HEK293T (cell line): ENCODE measurements at places on chromosomes 7 and 10.

- DNase-seq = no peak
These were observed 57.5 kb upstream of the CHST15 start for GRCh38 chr10:124150807-124151417.

DNA sequence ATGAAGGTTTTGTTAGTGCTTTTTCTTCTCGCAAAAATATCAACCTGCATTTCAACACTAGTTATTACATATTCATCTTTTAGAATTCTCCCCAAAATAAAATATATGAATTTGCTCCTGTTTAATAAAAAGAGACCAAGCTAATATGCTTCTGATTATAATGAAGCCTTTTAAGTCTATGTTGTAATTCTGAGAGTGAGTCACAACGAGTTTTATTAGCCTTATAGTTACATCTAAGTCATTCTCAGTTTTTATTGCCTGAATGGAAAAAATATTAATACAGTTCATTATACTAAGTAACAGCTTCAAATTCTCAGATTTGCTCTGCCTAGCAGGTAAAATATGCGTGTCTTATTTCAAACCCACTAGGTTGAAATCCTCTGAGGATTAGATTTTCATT, 152.4 kb upstream of the CELF2 start:
- DNase-seq = no peak

DNA sequence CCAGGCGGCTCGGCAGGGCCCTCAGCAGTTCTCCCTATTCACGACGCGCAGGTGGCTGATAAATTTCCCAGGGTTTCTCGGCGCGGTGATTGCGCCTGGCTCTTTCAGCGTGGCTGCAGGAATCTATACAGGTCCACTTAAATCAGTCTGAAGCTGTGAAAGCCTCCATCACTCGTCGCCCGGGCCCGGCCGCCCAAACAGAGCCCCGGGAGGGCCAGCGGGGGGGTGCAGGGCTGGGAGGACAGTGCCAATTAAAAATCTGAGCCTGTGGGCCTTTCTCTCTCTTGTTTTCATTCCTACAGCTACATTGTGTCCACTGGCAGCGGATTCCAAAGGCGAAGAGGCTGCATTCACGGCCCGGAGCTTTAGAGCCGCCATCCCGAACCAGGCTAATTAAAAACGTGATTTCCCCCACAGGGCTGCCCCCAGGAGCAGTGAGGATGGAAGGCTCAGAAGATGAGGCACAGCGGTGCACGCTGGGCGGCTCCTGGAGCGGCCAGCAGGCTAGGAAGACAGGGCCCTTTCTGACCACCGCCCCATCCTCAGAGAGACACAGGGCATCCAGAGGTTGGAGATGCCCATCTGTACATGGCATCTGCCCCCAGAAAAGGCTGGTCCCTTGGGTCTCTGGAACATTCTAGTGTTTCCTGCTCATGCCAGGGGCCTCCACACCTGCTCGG, 100.7 kb downstream of the FAM53B start:
- DNase-seq = no peak

DNA sequence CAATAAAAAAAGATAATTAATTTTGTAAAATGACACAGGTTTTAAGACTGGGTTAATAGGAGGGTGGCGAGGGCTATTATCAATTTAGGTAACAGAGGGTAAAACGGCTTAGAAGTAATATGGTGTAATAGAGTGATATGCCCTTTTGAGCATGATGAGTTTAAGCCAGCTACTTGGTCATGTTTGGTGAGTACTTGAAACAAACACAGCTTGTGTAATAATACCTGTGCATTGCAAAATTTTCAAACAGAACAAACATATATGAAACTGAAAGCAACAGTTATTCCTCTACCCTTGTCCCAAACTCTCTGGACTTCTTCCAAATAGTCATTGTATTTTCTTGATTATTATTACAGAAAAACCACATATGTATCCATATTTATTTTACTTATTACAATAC, 241.7 kb downstream of the MAGI2 start:
- no peak for DNase-seq

- DNase-seq = no peak
These were observed 81.8 kb downstream of the SEMA3A start for GRCh38 chr7:84112771-84113170.

DNA sequence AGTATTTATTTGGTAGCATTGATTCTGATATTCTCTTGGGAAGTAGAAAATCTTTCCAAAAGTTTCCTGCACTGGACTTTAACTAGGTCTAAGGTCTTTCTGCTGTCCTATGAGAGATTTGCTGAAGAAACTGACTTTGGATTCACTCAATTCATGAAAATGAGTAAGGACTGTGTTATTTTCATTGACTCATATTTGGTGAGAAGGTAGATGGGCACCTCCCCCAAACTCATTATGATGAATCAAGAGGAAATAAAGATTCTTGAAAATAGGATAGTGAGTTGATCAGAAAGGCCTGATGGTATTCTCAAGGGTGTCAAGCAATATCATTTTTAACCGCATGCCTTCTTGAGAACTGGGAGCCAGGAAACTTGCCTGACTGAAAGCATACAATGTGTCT, 110.3 kb downstream of the RNF133 start:
- no peak for DNase-seq

DNA sequence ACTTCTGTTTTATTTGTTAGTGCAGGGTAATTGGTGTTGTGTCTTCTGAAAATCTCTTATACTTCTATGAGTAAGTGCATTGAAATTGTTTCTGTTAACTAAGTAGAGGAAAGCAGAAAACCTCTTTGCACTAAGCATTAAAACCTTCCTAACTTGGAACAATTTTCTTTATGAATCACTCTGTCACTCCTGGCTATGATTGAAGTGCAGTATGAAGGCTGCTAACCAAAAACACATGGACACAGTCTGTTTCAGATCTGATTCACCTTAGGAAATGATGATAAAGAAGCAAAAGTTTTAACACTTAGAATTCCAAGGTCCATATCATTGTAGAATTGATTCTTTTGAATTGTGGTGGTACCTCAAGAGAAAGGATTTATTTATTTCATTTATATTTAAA, 41.9 kb downstream of the MET start:
- no peak for DNase-seq

DNA sequence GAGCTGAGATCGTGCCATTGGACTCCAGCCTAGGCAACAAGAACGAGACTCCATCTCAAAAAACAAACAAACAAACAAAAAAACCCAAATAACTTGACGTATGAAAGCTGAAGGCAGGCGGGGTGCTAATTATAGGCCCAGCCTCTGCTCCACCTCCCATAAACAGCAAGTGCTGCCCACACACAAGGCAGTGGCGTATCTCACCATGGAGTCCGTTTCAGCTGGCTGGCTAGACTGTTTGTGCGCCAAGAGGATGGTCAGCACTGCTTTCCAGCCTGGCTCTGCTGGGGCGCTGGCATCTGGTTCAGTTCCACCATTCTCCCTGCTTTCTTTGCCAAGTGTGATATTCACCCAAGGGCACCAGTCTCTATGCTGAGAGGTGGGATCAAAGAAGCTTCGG, 29.1 kb downstream of the ZC3HC1 start:
- no peak for DNase-seq

DNA sequence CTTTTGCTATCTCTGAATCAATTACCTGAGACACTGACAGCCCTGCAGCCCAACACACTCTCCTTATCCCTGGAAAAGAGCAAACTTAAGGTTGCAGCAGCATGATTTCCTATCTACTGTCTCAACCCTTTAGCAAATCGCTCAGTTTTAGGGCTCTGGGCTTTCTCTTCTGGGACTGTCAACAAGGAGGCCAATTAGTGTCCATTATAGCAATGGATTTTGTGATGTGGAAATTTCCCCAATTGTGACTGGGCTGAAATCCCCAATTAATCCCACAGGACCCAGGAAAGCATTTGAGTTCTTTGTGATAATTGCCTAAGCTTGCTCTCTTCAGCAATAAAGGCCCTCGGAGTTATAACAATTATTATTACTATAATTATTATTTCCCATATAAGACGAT, 197.0 kb downstream of the ZNF438 start:
- DNase-seq = no peak

DNA sequence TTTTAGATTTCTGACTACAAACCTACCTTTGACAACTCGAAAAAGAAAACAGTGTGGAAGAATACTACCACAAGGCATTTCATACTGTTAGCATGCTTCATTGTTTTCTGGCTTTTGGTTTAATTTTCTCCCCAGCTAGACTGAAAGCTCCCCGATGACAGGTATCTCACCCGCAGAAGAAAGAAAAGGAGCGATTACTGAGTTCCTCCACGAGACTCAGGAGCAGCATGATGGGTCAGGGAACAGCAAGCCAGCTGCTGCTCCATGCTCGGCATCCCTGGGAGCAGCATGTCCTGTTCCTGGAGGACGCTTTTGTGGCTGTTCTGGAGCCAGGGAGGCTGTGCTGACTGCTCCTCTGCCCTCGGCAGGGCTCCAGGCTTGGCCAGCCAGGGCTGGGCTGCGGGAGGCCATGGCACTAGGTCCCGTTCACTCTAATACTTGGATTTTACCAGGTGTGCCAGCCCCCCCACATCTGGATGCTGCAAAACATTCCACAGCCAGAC, 133.4 kb downstream of the PRKAG2 start:
- no peak for DNase-seq

DNA sequence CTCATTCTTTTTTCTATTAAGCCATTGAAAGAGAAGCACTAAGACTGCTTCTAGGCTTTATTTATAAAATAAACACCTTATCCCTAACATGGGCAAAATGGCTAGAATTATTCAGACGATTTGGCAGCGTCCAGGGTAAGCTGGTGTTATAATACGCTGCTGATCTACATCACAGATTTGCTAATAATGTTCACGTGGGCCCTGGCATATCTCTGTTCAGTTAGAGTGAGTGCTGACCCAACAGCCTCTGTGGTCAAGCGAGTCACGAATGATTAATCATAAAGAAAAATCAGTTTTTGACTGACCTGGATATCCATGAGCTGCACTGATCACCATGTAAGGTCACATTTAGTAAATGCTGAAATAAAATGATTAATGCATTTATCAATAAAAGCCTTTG, 28.4 kb upstream of the CBLL1 start:
- no peak for DNase-seq

GRCh38 chr7:98686466-98687080, 69.5 kb downstream of the NPTX2 start:
- DNase-seq = no peak

DNA sequence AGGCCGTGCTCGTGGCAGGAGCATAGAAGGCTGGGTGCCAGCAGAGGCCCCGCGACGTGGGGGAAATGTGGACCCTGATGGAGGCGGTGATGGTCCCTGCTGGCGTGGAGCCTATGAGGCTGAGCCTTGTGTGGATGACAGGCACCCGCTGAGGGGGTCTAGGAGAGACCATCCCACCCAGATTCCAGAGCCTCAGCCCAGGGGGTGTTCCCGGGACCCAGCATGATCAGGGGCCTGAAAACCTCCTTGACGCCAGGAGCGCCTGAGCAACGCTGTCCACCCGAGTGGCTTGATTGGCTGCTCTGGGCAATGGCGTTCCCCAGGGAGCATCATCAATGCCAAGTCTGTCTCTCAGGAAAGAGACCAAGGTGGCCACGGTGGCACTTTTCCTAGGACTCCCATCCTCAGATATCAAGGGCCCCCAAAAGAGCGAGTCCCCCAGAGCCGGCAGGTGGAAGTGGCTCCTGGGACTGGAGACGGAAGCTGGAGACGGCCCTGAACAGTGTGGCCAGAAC, 61.1 kb downstream of the PWWP2B start:
- no peak for DNase-seq

DNA sequence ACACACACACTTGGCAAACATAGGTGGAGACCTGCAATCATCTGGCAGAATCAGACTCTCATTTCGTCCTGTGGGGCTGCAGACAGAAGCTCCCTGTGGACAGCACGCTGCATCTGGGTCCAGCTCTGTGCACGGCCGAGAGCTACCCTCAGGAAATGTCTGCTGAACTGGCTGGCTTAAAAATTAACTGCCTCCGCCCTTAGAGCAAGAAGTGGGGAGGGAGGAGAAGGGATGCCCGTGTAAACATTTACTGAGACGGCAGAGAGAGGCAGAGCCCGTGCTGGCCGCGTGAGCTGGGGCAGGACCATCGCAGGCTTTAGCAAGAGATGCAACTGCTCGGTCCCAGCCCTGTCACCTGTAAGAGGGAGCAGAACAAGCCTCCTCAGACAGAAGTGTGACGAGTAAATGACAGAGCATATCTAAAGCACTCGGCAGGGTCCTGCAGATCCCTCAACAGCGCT, 81.8 kb downstream of the TNS3 start:
- DNase-seq = no peak

- no peak for DNase-seq
These were observed 24.4 kb downstream of the TSPAN12 start for GRCh38 chr7:120833546-120833945.

GRCh38 chr7:141209454-141209853, 135.6 kb downstream of the TMEM178B start:
- no peak for DNase-seq

DNA sequence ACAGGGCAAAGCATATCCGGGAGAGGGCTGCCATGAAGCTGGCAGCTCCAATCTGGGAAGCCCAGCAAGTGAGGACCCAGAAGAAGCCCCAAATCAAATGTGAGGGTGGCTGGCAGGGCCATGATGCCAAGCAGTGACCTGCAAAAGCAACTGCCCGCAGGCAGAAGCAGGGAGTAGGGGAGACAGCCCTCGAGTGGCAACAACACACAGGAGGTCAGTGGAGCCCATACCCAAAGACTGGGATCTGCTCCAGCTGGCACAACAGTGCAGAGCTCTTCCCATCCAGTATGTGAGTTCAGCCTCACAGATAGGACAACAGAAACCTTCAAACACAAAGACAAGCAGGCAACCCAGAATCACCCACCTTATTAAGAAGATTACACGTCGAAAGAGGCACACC, 45.0 kb downstream of the GRID1 start:
- no peak for DNase-seq

DNA sequence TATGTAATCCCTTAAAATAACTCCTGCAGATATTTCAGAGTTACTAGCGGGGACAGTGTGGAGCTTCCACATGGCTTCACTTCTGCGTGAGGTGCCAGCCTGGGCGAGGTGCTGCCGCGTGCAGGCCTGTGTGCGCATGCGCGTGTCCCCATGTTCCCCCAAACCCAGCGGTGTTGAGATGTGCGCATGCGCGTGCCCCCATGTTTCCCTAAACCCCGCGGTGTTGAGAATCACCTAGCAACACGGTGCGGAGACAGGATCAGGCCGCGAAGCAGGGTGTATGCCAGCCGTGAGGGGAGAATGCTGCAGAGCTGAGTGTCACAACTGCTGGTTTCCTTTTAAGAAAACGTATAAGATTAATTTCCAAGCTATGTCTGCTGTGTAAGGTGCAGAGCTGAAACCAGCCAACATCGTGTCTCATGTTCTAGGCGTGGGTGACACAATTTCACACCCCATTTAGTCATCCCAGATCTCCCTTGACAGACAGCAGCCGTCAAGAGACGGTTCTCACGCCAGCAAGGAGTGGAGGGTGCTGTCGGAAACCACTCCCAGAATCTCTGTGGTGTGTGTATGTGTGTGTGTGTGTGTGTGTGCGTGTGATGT, 71.9 kb upstream of the ADARB2 start:
- DNase-seq = no peak

- DNase-seq = no peak
These were observed 484.1 kb upstream of the ZMIZ1 start for GRCh38 chr10:78584681-78585080.
